Pons (tissue), 1 donor: ENCODE measurements at places on chromosomes 3 and 15.

DNA sequence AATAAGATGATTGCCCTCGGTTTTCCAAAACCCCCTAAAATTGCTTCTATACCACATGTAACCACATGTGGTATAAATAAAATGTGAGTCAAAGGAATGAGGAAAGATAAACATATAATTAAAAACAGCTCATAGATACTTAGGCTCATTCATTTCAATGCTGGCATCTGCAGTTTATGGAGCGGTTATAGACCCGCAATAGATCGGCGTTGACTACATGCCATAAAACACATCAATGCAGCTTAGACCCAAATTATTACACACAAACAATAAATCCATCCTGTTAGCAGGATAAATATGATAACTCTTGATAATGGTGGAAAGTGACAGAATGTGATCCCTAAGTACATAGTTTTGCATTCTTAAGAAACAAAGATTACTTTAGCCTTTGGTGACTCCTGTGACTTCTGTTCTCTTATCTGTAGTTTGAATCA, 143.7 kb downstream of the NR2F2 start:
- DNase-seq: no peak

GRCh38 chr15:70204652-70205051, 106.9 kb upstream of the TLE3 start:
- DNase-seq: no peak

- DNase-seq: no peak
These were observed 206.1 kb upstream of the UBE2E2 start for GRCh38 chr3:22996920-22997571.

- no peak for DNase-seq
These were observed 86.7 kb upstream of the IQSEC1 start for GRCh38 chr3:13159890-13160289.

GRCh38 chr3:40971191-40972168, 227.8 kb upstream of the CTNNB1 start:
- peak; percentile 52 for DNase-seq

GRCh38 chr3:116064646-116065045, 380.6 kb downstream of the LSAMP start:
- no peak for DNase-seq
